ENCODE measurements at places on chromosomes 7 and 10.

GRCh38 chr7:108204281-108204796 lies 74.2 kb upstream of the LAMB4 start:
- no peaks in the 10 kb centered on the region for H3K27me3 ChIP-seq
- no peaks in the 10 kb centered on the region for H3K4me1 ChIP-seq
- H3K36me3 ChIP-seq, result peaks cover 4% of the 10 kb centered on the region
- no peak overlapping the region for H3K27ac ChIP-seq

DNA sequence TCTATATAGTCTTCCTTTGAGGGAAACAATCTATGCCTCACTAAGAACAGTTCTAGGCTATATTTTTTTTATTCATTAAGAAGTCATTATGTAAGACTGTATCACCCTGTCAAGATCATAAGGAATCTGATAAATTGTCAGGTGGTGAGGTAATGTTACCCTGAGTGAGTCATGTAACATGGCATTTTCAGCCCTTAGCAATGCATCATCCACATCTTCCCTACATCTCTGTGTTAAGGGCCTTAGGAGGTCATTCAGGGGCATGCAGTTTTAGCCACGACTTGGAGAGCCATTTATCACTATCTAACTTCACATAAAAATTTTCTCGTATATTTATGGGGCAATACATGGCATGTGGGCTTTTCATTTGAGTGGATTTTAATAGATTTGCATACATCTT lies 924.5 kb upstream of the MBL2 start:
- H3K27ac ChIP-seq, result no peak overlapping the region
- no peaks in the 10 kb centered on the region for H3K4me1 ChIP-seq
- H3K4me3 ChIP-seq, result no peak overlapping the region
- no peak for DNase-seq
- H3K27me3 ChIP-seq, result no peaks in the 10 kb centered on the region

DNA sequence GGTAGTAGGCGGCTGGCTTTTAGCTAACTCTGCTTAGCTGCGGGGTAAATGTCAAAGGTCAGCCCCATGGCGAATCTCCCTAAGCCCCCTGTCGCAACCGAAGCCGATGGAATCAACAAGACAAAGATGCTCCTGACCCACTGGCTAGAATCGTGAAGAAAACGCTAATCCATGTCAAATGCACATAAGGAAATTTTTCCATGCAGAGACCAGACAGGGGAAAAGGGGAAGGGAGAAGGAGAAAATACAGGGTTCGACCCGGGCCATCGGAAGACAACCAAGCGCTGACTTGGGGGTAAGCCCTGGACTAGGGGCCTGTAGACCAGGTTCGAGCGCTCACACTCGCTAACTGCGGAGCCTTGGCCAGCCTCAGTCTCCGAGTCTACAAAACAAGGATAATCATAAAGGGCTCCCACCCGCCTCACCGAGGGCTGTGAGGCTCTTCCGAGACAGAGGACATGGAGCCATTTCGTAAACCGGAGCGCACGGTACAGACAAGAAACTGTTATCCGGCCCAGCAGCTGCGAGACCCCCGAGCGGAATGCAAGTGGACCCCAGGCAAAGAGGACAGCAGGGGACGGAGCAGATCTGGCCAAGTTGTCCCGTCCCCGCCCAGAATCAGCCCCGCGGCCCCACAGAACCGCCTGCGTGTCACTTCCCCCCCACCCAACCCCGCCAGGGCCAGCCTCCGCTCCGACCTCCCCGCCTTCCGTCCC lies 507 bp downstream of the SAR1A start:
- DNase-seq, result no peak
- H3K27me3 ChIP-seq, result no peaks in the 10 kb centered on the region
- peaks cover 23% of the 10 kb centered on the region for H3K36me3 ChIP-seq

DNA sequence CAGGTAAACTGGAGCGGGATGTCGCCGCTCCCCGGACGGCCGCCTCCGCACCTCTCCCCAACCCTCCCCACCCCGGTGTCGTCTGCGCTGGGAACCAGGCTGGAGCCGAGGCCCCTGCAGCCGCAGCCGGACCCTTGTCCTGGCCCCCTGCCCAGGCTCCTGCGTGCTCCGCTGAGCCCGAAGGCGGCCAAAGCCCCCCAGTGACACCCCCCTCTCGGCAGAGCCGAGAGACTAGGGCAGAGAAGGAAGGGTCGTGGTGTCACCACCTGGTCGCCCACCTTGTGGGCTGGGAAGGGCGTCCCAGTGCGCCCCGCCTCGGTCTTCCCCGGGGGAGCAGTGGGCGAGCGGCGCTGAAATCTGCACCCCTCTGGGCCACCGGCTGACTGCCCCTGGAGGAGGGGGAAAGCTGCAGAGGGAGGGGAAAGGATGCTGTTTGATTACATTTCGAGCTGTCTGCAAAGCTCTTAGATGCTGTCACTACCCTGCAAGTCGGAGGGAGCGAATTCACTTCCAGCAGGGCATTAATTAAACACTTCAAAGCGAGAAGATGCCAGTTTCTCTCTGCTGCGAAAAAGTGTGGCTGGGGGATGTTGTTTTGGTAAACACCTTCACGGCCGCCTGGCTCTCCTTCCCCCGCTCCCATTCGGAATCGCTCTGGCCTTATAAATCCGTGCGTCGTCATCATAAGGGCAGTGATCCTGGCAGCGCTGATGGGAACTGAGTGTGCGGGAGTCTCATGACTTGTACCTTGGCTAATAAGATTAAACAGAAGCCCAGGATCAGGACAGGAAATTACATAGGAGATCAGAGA lies 622 bp downstream of the DYNC1I1 start:
- no peak overlapping the region for H3K27ac ChIP-seq
- H3K4me3 ChIP-seq, result peak overlapping the region; percentile 22

DNA sequence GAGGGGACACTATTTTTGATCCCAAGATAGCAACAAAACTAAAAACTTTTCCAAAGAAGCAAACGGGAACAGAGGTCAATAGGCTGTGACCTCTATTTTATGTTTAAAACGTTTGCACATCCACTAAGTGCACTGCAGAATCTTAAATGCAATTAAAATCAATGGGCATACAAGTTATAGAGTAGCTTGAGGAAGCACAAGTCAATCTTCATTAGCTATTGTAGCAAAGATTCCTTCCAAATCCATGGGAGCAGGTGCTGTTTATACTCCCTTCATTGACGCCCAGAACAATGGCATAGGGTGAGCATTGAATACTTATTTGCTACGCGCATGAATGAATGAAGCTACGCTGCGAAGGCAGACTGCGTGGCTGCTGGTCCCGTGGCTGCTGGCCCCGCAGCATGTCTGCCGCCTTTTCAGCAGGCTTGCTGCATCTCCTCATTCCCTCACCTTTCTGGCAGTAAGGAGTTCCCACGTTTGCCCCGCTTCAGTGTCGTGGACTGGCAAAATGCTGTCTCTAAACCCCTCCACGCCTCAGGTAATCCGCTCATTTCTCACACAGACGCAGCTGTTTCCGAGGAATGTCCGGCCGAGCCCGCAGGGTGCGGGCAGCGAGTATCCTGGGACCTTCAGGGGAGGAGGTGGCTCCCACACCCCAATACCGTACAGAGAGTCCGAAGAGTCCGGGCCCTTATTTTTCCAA lies 754 bp upstream of the PHYHIPL start:
- no peaks in the 10 kb centered on the region for H3K4me1 ChIP-seq
- H3K36me3 ChIP-seq, result peaks cover 5% of the 10 kb centered on the region
- H3K4me3 ChIP-seq, result no peak overlapping the region
- H3K27me3 ChIP-seq, result peaks cover 27% of the 10 kb centered on the region
- H3K27ac ChIP-seq, result no peak overlapping the region
- DNase-seq, result no peak

DNA sequence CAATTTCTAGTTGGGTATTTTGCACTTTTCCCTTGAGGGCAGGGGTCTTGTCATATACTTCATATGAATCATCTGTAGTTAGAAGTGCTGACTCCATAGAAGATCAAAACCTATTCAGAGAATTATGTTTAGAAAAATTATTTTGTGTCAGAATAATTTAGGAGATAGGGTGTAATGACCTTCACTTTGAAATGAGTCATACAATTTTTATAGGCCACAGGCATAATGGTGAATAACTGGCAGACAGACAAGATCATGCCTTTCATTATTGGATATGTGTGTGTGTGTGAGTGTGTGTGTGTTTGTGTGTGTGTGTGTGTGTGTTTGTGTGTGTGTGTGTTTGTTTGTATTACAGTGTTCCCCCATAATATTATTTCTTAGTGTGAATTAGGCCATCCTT lies 523.0 kb downstream of the ANKRD7 start:
- H3K4me1 ChIP-seq, result no peaks in the 10 kb centered on the region
- H3K36me3 ChIP-seq, result no peaks in the 10 kb centered on the region
- no peak overlapping the region for H3K27ac ChIP-seq
- no peak for DNase-seq

- no peaks in the 10 kb centered on the region for H3K36me3 ChIP-seq
- DNase-seq, result no peak
- H3K27ac ChIP-seq, result no peak overlapping the region
- peaks cover 4% of the 10 kb centered on the region for H3K4me1 ChIP-seq
Observed at GRCh38 chr10:124436191-124436638, 13.6 kb downstream of the NKX1-2 start.

DNA sequence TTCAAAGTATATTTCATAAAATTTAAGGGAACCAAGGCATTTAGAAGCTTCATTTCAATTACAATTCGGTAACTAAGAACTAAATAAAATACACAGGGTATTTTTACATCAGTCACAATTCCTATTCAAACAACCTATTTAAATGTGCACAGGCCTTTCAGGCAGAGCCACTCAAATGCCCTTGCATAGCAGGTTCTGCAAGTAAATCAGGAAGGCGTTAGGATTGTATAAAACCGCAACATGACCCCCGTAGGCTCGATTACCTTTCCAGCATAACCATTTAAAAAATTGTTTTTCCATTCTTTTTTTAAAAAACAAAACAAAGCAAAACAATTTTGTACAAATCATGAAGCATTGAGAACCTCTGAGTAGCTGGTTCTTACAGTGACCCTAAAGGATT lies 289.9 kb upstream of the SP8 start:
- H3K27ac ChIP-seq, result no peak overlapping the region

- peaks cover 25% of the 10 kb centered on the region for H3K36me3 ChIP-seq
- no peaks in the 10 kb centered on the region for H3K27me3 ChIP-seq
- H3K27ac ChIP-seq, result no peak overlapping the region
- H3K4me1 ChIP-seq, result peaks cover 27% of the 10 kb centered on the region
- no peak for DNase-seq
Observed at GRCh38 chr10:11168423-11169090, 150.9 kb downstream of the CELF2 start.

DNA sequence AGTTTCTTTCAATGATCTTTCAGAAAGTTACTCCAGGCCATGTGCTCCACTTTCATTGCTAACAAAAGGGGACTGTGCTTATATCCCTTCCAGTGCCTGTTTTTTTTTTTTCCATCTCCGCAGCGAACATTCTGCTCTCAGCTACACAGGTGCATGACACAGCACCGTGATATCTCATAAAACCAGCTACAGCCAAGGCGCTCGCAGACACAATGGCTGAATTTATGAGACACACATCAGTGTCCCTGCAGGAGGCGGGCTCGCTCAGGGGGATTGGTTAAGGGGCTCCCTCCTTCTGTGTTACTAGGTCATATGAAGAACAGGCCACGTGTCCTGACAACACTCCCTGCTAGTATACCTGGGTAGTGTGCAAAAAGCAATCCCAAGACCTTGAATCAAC lies 245.5 kb downstream of the SKAP2 start:
- no peak for DNase-seq
- no peaks in the 10 kb centered on the region for H3K27me3 ChIP-seq
- H3K4me3 ChIP-seq, result no peak overlapping the region
- H3K36me3 ChIP-seq, result no peaks in the 10 kb centered on the region

GRCh38 chr10:70335246-70335613 lies 47.2 kb downstream of the LRRC20 start:
- no peaks in the 10 kb centered on the region for H3K27me3 ChIP-seq
- no peak overlapping the region for H3K27ac ChIP-seq
- peaks cover 13% of the 10 kb centered on the region for H3K36me3 ChIP-seq
- DNase-seq, result no peak

- no peaks in the 10 kb centered on the region for H3K27me3 ChIP-seq
- DNase-seq, result no peak
Observed at GRCh38 chr10:28082316-28082715, 83.4 kb upstream of the ODAD2 start.

- no peaks in the 10 kb centered on the region for H3K27me3 ChIP-seq
- no peak overlapping the region for H3K4me3 ChIP-seq
- peaks cover 3% of the 10 kb centered on the region for H3K4me1 ChIP-seq
- no peak overlapping the region for H3K27ac ChIP-seq
Observed at GRCh38 chr10:43255634-43256431, 11.0 kb downstream of the RASGEF1A start.

DNA sequence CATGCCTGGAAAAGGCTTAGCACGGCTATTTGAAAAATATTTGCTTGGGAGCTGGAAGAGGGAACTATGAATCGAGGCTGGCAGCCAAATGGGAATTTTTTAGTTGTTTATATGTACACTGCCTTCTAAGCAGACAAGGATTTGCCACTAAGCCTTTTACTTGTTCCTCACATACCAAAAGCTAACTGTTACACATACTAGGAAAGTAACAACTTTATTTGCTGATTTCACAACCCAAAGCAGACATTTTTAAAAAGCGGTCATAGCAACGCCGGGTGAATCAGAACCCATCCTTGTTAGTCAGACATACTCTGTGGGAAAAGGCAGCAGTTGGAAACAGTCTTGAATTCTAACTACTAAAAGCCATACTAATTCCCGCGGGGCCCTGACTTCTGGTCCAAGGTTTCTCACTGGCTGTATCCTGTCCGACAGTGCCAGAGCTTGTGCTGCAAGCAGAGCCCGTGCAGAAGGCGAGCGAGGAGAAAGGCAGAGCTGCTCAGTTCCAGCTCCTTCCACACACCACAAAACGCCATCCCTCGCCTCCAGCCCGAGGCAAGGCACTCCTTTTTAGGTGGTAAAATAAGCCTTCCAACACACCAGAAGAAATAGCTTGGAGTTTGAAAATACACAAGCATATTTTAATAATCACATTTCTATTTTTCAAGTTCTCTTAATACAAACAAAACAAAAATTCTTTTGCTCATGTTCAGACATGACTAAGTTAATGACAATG lies 89.2 kb downstream of the RNF216 start:
- peak overlapping the region; percentile 26 for H3K4me3 ChIP-seq
- H3K4me1 ChIP-seq, result peaks cover 96% of the 10 kb centered on the region
- H3K27ac ChIP-seq, result peak overlapping the region; percentile 95
- H3K36me3 ChIP-seq, result peaks cover 62% of the 10 kb centered on the region
- H3K27me3 ChIP-seq, result no peaks in the 10 kb centered on the region

GRCh38 chr7:66769833-66770512 lies 29.4 kb downstream of the RABGEF1 start:
- peaks cover 5% of the 10 kb centered on the region for H3K36me3 ChIP-seq
- no peak overlapping the region for H3K4me3 ChIP-seq
- no peak for DNase-seq
- no peak overlapping the region for H3K27ac ChIP-seq
- peaks cover 31% of the 10 kb centered on the region for H3K4me1 ChIP-seq
- no peaks in the 10 kb centered on the region for H3K27me3 ChIP-seq

DNA sequence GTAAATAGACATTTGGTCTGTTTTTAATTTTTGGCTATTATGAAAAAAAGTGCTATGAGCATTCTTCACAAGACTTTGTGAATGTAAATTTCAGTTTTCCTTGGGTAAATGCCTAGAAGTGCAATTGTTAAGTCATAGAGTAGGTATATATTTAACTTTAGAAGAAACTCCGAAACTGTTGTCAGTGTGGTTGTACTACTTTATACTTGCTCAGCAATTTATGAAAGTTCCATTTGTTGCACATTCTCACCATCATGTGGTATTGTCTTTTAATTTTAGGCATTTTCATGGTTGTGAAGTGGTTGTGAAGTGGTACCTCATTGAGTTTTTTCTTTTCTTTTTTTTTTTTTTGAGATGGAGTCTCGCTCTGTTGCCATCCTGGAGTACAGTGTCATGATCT lies 60.0 kb downstream of the TYW1 start:
- peaks cover 38% of the 10 kb centered on the region for H3K36me3 ChIP-seq
- no peak overlapping the region for H3K27ac ChIP-seq
- H3K4me3 ChIP-seq, result no peak overlapping the region
- H3K27me3 ChIP-seq, result no peaks in the 10 kb centered on the region
- DNase-seq, result no peak
- peaks cover 7% of the 10 kb centered on the region for H3K4me1 ChIP-seq
